ENCODE measurements at places on chromosomes 6 and 20.
A peak's percentile ranks its signal among the peaks of the same experiment; 100 is the strongest.

- peak; percentile 50 for DNase-seq
These were observed 1.7 kb upstream of the PKIG start for GRCh38 chr20:44580581-44581268.

- no peak for DNase-seq
These were observed 60.5 kb downstream of the CD164 start for GRCh38 chr6:109321752-109322151.

DNA sequence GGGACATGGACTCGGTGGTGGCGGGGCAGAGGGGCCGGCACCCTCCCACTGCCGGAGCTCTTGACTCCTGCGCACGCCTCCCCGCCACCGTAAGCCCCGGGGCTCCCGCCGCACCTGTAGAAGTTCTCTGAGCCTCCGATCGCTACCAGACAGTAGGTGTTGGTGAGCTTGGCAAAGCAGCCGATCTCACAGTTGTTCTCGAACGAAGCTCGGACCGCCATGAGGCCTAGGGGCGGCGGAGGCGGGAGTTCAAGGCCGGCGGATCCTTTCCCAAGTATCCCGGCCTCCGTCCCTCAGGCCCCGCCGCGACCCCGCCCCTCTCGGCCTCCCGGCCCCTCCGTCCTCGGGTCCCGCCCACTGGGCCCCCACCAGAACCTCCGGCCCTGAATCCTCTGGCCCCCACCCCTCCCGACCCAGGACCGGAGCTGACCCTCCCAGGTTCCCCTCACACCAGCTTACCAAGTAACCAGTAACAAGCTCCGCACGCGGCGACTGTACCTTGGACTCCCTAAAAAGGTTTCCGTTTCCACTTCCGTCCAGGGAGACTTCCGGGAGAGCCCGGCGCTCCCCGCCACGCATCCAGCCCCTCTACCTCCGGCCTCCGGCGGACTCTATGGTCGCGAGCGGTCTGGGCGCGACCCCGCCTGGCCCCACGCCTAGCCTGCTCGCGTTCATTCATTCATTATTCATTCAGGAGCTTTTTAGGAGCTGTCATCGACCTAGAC, at the start of gene EIF6:
EIF6 (minus strand) TSS at position 506 of the 725 bp plus-strand sequence; CDS start at position 221, 285 bp downstream.
- DNase-seq = peak; percentile 91

DNA sequence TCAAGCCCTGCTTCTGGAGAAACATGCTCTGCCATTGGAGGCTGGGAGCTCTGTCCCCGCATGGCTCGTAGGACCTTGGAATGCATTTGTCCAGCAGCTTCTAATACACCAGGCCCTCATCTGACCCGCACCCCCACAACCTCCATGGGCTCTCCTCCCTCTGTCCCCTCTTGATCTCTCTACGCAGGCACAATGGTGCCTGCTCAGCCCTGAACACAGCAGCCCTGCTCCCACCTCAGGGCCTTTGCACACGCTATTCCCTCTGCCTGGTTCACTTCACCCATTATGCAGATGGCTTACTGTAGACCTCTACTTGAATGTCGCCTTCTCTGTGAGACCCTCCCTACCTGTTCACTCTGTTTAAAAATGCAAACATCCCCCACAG, 27.0 kb upstream of the PTGIS start:
- DNase-seq = peak; percentile 49

- DNase-seq = no peak
These were observed 22.1 kb upstream of the ECI2 start for GRCh38 chr6:4157506-4157905.

DNA sequence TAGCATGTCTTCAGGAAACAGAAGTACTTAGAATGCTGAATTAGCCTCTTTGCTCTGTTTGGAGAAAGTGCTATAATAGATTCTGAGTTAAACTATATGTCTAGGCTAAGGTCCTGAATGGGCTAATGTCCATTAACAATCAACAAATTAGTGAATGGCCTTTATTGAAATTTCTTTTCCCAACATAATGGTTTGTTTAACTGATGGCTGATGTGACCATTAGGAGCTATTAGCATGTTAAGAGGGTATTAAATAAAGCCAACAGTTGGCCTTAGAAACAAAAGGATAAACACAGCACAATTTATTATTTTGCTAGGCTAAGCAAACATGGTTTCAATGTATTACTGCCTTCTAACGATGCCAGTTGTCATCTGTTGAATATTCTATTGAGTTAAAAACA, 234.3 kb upstream of the HS3ST5 start:
- DNase-seq = no peak

GRCh38 chr6:33925936-33926335, 122.1 kb upstream of the MLN start:
- DNase-seq = no peak

GRCh38 chr20:50694379-50695134, 3.2 kb upstream of the RIPOR3 start:
- DNase-seq = no peak

DNA sequence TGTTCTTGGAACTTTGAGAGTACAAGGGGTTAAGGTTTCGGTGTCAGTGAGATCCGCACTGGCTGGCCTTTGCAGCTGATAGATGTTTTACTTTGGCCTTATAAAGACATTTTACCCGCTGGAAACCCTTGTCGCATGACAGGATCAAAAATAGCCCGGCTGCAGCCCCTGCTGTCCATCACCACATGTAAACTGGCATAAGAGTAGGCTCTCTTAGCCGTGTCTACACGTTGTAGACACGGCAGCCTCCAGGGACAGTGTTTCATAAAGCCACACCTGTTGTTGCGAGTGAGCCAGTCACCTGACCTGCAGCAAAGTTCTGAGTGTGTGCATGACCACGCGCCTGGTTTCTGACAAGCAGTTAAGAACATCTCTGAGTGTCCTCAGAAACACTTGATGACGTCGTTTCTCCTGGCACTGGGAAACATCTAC, 8.5 kb downstream of the RBM24 start:
- DNase-seq = no peak

DNA sequence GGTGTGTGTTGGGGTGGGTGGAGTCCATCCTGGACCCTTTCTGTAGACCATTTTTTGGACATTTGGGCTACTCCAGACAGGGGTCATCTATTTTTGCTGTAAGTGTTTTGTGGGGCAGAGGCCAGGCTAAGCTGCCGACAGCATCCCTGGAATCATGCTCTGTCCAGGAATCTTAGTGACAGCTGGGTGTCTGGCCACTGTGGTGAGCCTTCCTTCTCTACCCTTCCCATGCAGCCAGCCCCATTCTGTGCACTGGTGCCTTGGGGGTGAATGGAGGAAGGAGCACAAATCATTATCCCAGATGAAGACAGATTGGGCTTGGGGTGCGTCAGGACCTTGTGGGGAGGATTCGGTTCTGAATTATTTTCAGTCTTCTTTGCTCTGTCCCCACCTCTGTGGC, 20.2 kb downstream of the TOX2 start:
- DNase-seq = no peak

GRCh38 chr6:146209942-146210341, 181.1 kb downstream of the GRM1 start:
- DNase-seq = no peak

DNA sequence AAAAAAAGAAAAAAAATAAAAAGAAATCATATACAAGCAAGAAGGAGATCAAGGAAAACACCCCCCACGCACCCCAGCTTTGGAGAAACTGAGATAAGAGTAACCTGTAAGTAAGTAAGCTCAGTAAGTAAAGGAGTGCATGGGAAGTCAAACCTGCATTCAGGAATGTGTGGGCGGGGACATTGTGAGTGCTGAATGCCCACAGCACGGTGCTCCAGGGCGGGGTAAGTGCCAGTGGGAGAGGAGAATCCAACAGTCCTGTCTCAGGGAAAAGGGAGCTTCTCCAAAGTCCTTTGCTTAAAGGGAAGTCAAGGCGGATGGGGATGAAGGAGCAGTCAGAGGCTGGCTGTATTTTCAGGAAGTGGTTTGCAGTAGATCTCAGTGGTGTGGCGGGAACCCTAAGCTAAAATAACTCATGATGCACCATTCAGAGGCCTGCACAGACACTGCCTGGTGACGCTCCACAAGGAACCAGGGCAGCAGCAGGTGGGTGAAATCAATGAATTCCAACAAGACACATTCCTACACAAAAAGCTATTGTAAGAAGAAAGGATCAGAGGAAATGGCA, 368.0 kb downstream of the QKI start:
- DNase-seq = no peak

DNA sequence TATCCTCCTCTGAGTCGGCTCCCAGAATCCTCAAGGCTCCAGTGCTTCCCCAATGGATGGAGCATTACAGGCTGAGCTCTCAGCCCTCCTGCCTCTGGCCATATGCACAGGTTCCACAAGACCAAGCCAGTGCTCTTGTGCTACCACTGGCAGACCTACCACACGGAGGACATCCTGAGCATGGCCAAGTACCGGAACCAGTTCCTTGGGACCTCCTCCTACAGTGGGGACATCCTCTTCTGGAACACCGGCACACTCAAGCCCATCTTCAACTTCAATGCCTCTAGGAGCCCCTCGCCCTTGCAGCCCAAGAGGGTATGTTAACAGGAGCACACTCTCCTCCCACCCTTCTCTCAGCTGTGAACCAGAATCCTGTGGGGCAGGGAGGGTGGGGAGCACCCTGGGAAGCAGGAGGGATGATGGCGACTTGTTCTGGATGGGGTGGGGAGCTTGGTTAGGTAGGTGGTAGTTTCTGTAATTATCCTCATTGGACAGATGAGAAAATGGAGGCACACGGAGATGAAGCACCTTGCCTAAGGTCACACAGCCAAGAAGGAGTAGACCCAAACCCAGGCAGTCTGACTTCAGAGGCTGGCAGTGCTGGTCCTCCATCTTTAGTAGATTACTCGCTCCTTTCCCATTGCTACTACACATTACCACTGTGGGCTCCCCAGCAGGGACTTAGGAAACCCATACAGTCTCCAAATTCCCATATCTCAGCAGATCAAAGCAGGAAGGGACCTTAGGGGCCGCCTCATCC, 58.6 kb downstream of the EFCAB8 start:
- no peak for DNase-seq

DNA sequence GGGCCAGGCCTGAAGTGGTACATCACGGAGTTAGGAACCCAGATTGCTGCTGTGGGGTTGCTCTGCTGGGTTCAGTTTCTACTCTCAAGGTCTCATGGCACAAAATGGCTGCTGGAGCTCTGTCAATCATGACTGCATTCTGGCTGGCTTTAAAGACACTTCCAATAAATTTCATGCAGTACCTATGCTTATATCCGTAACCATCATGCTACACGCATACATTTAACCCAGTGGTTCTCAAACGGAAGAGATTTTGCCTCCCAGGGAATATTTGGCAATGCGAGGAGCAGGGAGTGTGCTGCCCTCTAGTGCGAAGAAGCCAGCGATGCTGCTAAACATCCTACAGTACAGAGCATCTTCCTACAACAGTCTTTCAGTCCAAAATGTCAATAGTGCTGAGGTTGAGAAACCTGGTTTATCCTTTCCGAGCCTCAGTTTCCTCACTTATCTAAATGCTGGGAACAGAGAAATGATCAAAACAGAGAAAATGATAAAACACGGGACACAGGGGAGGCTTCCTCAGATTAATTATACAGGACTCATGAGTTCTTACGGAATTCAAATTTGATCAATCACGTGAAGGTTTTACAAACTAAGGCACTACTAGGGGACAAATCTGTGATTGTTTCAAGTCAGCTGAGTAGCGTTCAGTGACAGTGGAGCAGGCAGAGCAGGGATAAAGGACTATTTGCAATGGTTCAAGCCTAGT, 9.6 kb upstream of the SLC2A10 start:
- DNase-seq = peak; percentile 27

DNA sequence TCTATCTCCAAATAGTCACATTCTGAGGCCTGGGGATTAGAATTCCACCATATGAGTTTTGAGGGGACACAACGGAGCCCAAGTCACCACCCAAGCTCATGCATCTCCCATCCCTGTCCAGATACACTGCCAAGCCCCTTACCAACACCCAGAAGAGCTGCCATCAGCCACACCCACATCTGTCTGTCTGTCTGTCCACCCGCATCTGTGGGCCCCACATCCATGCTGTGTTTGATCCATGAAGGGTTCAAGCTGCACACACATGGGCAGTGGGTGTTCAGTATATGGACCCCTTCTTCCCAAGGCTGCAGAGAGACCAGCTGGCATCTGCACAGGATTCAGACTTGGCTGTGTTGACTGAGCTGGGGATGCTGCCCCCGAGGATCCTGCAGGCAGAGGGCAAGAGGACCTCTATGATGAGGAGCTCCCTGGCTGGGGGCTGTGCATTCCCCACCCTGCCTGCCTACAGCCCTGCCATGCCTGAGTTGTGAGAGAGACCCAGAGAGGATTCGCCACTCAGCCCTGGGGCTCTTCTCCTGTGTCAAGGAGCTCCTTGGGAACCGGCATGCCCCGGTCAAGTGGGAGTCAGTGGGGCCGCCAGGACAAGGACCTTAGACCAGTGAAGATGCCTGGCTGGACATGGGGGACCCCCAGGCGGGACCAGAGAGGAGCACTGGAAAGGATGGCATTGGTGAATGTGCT, 206.4 kb downstream of the SYNDIG1 start:
- DNase-seq = no peak

GRCh38 chr20:44701118-44701857, 13.9 kb upstream of the CCN5 start:
- no peak for DNase-seq

- no peak for DNase-seq
These were observed 60.5 kb downstream of the EYS start for GRCh38 chr6:65646544-65646943.

DNA sequence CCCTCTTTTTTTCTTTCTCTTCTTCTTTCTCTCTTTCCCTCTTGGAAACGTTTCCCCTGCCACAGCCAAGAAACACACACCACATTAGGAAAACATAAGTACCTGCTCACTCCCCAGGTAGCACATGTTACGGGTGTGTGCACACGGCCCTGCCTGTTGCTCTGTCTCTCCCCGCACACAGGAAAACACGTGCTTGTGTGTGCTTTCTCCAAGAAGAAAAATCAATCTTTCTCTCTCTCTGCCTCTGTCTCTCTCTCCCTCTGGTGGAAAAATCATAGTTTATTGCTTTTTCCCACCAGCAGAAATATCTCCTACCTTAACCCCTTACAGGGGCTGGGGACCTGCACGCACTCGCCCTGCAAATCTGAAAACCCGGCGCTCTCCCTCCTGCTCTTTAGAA, 102.3 kb downstream of the EDN3 start:
- no peak for DNase-seq

DNA sequence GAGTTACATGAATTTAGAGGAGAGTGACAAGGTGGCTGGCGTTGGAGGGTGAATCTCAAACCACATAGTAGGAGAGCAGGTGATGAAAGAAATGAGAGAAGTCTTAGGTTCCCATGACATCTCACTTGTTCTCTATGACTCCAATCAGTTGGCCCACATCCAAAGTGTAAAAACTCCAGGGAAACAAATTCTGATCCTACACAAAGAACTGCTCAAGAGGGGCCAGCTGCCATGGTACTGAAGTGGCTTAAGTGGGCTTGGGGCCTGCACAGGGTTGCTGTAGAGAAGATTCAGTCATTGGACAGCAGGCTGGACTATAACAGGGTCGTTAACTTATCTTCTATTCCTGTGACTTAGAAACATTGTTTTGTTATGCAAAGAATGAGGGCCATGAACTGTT, 7.6 kb upstream of the ADGRF4 start:
- DNase-seq = no peak

- DNase-seq = no peak
These were observed 37.4 kb downstream of the RFPL4B start for GRCh38 chr6:112384511-112384910.

DNA sequence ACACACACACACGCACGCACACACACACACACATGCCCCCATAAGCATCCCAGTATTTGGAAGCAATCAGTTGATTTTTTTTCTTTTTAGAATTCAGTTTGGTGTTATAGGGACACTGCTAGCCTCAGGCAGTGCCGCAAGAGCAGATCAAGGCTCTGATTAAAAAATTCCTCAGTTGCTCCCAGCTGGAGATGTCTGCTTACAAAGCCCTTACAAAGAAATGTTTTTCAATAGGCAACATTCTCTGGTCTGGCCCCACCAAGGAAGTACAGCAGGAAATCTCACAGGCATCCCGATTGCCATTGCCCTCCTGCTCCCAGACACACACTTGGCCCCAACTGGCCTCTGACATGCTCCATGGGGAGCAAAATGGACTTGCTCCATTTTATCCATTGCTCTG, 22.9 kb upstream of the CD83 start:
- no peak for DNase-seq

Data from activated CD4-positive, alpha-beta T cell treated with anti-CD3 and anti-CD28 coated beads, Interleukin-2, amount 50 U/mL, for 16 hours (primary cell).